Neural progenitor cell (in vitro differentiated cells): ENCODE measurements at places on chromosomes 4 and X. TPM values are rescaled to one million over a fixed set of nuclear protein-coding genes. Genes with fewer than 3 reads are reported as not detected.

The UTP3 gene
- 19.1 and 19.8 TPM in 2 replicates for total RNA-seq

The IL2RG gene
- total RNA-seq = not detected in 2 replicates

The WAS gene
- 0.37 TPM in 1 of 2 replicates, not detected in the other for total RNA-seq

The FOXR2 gene
- total RNA-seq = not detected in 2 replicates

The AGA gene
- 19.5 and 27.3 TPM in 2 replicates for total RNA-seq
